Anterior cingulate cortex (tissue), 58 donors: ENCODE measurements at places on chromosomes 5 and 9.

GRCh38 chr9:14092344-14092743, 221.6 kb downstream of the NFIB start:
- no peak for DNase-seq

GRCh38 chr5:68287976-68288706, 72.6 kb downstream of the PIK3R1 start:
- DNase-seq, result peak; percentile 72

GRCh38 chr5:116905885-116906284, 331.3 kb upstream of the SEMA6A start:
- DNase-seq, result no peak

DNA sequence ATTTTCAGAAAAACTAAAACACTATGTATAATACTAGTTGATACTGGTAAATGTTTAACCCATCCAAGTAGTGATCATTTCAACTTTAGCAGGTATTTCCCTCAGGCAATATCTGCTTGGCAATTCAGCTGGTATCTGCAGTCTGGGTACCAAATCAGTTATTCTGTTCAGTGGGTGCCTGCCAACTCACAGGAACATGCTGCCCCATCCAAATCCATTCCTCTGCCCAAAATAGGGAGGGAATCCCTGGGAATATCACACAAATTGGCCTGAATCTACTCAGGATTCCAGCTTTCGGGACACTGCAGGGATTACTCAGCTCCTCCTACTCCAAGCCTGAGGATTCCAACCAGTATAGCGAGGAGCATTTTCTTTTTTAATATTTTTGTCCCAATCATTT, 61.7 kb upstream of the PDE4D start:
- DNase-seq, result no peak

DNA sequence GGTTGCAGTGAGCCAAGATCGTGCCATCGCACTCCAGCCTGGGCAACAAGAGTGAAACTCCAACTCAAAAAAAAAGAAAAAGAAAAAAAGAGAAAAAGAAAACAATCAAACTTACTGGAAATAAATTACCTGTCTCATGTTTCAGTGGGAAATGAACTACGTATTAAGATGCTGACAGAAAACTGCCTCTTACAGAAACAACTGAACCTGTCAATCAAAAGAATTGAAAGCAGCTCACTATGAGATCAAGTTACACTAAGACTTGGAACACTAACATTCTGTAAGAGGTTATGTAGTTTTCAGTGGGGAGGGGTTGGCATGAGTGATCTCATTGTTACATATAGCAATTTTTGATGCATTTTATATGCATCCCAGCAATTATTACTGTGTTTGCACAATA, 64.4 kb upstream of the SPATA31E1 start:
- DNase-seq, result no peak

DNA sequence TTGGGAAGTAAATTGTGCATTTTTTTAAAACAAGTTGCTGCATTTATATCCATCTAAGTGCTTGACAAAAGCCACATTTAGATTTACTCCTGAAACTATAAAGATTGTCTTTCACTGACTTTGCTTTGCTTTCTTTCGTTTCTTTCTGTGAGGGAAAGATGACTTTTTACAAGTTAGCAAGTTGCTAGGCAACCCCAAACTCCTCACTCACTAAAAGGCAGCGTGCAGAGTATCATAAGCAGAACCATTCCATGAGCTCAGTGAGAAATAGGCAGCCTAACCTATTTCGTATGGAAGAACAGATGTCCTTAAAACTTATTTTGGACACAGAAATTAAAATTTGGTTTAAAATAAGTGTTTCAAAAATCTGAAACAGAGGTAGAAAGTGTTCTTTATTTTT, 29.0 kb downstream of the KLF9 start:
- DNase-seq, result no peak

- DNase-seq, result no peak
Observed at GRCh38 chr5:95446560-95447221, 55.5 kb downstream of the FAM81B start.

DNA sequence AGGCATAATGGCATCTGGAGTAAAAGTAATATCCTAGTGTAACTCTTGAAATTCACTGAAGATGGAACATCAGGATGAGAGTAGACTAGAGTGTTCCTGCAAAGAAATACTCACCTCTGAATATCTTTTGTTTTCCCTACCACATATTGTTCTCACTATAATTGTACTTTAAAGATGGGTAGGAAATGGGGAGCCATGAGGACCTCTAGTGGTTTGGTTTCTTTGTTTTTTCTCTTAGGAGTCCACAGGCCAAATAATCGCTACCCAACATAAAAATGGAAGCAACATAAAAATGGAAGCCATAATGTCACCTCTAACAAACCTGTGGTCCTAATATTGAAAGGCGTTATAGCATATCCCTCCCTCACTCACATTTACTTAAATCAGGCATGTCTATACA, 2375.8 kb downstream of the MAT2B start:
- DNase-seq, result no peak

- no peak for DNase-seq
Observed at GRCh38 chr9:133707065-133707762, 30.9 kb downstream of the SARDH start.

DNA sequence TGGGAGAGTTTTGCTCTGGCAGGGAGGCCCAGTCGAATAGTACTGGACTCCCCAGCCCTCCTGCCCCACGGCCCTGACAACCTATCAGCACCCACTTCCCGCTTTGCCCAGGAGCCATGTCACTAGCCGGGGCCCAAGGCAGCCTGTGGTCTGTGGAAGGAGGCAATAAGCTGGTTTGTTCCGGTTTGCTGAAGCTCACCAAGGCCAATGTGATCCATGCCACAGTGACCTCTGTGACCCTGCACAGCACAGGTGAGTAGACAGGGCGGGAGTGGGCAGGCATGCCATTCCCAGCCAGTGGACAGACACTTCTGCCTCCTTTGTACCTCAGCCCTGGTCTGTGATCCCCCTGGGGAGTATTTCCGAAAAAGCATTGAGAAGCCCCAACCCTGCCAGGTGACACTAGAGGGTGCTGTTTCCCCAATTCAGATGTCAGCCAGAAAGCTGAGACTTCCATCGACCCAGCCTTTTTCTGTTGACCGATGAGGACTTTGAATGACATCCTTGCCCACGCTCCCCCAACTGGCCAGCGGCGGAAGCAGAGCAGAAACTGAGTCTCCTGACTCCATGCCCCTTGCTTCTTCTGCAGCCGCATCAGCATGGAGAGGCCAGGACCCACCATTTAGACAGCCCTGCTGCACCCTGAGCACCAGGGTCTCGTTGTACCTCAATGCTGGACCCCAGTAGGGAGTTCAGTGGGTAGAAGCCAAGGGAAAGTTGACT, 9.6 kb downstream of the PCYOX1L start:
- DNase-seq, result no peak

DNA sequence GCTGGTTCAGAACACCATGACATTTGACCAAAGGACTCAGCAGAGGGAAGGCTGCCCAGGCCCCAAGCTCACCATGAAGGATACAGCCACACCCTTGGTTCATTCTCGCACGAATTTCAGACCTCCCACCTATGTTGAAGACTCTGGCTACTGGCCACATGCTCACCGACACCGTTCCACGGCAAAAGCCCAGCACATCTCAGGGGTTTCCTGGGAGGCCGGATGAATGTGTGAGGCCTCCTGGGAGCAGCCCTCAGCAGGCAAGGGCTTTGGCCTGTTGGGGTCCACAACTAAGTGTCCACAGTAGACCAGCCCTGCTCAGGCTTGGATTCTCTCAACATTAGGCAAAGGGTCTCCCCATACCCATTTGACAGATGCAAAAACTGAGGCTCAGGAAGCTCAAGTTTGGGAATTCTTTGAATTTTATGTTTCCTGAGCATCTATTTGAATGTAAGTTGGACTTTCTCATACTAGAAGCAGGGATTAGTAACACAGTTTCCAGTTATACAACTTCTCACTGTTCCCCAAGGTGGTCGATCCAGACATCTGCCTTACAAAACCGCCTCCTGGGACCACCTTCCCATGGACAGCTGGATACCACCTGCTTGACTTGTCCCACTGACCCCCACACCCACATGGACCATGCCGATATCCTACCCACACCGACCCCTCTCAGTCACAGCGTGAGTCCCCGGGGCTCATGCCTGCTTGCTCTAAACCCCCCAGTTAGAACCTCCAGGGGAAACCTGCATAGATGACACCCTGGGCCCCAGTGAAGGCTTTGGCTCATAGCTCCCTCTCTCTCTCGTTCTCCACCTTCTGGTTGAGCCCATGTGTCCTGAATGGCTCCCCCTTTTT, 27.9 kb downstream of the CCT5 start:
- no peak for DNase-seq
